Stimulated activated CD4-positive, alpha-beta T cell treated with anti-CD3 and anti-CD28 coated beads, Interleukin-4, amount 100 ng/mL, for 48 hours (primary cell): ENCODE measurements at places on chromosomes 1 and 21.

DNA sequence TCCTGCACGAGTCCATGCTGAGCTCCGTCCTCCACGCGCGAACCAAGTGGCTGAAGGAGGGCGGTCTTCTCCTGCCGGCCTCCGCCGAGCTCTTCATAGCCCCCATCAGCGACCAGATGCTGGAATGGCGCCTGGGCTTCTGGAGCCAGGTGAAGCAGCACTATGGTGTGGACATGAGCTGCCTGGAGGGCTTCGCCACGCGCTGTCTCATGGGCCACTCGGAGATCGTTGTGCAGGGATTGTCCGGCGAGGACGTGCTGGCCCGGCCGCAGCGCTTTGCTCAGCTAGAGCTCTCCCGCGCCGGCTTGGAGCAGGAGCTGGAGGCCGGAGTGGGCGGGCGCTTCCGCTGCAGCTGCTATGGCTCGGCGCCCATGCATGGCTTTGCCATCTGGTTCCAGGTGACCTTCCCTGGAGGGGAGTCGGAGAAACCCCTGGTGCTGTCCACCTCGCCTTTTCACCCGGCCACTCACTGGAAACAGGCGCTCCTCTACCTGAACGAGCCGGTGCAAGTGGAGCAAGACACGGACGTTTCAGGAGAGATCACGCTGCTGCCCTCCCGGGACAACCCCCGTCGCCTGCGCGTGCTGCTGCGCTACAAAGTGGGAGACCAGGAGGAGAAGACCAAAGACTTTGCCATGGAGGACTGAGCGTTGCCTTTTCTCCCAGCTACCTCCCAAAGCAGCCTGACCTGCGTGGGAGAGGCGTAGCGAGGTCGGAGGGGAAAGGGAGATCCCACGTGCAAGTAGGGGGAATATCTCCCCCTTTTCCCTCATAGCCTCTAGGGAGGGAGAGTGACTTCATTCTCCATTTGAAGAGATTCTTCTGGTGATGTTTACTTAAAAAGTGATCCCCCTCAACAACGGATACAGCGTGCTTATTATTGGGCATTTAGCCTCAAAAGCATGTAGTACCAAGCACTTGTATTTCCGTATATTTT lies 991 bp downstream of the PRMT6 start:
- peak; percentile 34 for DNase-seq

GRCh38 chr1:56469640-56470371 lies 109.6 kb downstream of the PLPP3 start:
- no peak for DNase-seq

DNA sequence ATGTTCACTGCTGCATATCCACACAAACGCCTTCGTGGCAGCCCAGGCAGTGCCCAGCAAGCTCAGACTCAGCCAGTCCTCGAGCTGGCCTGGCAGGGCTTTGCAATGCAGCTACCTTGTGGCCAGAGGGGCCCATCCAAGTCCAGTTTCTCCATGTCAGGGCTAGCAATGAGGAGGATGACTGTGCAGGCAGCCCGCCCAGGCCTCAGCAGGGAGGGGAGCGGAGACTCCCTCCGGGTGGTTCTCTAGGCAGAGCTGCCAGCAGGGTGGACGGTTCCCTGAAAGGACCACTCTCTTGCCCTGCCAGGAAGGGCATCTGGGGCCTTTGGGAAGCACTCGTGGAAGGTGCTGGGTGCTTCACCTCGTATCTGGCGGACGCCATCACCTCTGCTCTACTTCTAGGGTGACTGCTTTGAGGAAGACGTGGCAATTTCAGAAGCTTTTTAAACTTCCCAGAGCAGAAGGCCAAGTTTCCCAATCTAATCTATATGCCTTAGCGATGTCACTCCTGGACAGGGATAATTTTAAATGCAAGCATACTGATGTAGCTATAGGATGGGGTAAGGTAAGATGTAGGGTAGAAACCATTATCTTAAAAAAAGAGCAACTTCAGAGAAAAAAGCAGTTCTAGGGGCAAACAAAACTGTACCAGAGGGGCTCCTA lies 56.2 kb downstream of the RUNX1 start:
- DNase-seq, result no peak

DNA sequence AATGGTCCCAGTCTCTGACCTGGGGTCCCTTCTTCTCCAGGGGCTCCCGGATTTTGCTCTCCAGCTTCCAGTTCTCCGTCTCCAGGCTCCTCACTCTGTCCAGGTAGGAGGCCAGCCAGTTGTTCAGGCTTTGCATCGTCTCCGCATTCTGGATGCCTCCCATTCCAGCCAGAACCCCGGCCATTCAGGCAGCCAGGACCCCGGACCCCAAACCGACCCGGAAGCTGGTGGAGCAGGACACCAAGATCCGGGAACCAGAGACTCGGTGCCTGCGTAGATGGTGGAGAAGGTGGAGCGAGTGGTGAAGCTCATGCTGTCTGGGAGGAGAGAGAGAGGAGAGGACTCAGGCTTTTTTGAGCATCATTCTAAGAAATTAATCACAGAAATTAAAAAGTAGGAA lies 572.4 kb upstream of the NCAM2 start:
- no peak for DNase-seq

GRCh38 chr1:239363930-239364329 lies 22.4 kb upstream of the CHRM3 start:
- no peak for DNase-seq

- DNase-seq, result no peak
These were observed at the start of gene C1QB for GRCh38 chr1:22652881-22653316. Gene C1QB (plus strand): TSS chr1:22653236. CDS start chr1:22659463, 6,227 bp downstream.

DNA sequence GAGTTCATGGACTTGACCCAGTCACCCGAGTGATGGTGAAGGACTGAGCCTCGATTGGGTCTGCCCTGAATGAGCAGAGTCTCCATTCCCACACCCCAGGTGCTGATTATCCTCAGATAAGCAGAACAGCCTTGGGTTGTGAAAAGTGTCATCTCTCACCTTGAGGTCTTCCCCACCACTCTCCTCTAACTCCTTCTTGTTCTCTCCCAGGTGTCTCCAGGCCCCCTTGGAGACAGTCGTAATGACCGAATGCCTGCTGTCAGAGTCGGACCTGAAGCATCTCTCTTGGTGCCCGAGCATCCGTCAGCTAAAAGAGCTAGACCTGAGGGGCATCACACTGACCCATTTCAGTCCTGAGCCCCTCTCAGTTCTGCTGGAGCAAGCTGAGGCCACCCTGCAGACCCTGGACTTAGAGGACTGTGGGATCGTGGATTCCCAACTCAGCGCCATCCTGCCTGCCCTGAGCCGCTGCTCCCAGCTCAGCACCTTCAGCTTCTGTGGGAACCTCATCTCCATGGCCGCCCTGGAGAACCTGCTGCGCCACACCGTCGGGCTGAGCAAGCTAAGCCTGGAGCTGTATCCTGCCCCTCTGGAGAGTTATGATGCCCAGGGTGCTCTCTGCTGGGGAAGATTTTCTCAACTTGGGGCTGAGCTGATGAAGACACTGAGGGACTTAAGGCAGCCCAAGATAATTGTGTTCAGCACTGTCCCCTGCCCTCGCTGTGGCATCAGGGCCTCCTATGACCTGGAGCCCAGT lies 3.4 kb downstream of the PRAMEF12 start:
- DNase-seq, result no peak

DNA sequence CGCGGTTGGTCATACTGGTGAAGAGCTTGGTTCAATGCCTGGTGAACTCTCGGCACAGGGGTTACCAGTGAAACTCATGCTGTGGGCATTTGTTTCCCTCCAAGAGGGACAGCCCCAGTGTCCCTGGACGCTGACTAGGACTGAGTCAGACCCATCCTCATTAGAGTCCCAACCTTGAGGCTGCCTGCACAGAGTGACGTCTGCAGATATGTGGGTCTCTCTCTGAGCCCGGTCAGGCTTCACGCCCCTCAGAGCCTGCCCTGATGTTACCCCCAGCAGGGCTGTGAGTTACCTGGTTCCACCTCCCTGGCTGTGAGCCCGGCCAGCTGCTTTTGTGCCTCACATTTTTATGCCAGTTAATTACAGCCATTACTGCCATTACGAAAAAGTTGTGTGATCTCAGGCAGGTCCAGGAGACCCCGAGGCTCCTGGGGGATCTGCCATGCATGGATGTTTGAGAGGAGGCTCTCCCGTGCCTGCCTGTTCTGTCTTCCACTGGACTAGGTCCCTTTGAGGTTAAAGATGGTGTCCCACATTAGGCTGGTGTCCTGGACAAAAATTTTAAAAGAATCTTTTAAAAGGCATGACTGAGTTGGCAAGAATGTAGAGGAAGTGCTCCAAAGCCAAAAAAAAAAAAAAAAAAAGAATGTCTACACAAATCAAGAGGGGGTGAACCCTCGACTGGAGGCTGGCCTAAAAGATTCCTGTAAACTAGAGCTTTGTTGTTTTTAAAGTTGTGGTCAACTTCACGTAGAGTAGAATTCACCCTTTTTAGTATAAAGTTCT lies 36.6 kb upstream of the PADI1 start:
- DNase-seq, result no peak

DNA sequence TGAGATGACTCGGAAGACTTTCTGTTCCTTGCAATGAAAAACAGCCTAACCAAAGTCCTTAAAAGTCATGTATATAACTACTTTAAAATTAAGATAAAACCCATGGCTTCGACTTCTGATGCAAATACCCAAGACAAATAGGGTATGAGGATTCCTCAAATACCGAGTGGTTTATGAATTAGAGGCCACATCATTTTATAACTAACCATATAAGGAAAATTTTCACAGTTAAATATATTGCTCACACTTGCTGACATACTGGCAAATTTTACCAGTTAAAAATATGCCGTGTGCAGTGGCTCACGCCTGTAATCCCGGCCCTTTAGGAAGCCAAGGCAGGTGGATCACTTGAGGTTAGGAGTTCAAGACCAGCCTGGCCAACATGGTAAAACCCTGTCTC lies 5.4 kb downstream of the RERE start:
- DNase-seq, result no peak

DNA sequence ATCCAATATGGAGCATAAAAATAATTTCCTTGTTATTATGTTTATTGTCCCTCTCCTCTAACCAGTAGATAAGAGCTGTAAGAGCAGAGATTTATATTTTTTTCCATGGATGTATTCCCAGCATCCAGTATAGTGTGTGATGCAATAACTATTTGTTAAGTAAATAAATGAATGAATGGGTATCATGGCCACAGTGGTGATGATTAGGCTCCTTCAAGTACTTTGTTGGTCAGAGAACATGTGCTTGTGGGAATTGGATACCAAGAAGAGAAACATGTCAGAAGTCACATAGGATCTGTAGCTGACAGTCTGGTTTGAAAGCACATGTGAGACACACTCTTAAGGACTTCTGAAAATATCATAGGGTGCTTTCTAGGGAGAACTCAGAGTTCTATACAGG lies 588.5 kb downstream of the AGBL4 start:
- DNase-seq, result no peak

GRCh38 chr1:228283476-228284147 lies 75.8 kb downstream of the OBSCN start:
- no peak for DNase-seq

- no peak for DNase-seq
These were observed 36.3 kb upstream of the RCC2 start for GRCh38 chr1:17475752-17476151.

DNA sequence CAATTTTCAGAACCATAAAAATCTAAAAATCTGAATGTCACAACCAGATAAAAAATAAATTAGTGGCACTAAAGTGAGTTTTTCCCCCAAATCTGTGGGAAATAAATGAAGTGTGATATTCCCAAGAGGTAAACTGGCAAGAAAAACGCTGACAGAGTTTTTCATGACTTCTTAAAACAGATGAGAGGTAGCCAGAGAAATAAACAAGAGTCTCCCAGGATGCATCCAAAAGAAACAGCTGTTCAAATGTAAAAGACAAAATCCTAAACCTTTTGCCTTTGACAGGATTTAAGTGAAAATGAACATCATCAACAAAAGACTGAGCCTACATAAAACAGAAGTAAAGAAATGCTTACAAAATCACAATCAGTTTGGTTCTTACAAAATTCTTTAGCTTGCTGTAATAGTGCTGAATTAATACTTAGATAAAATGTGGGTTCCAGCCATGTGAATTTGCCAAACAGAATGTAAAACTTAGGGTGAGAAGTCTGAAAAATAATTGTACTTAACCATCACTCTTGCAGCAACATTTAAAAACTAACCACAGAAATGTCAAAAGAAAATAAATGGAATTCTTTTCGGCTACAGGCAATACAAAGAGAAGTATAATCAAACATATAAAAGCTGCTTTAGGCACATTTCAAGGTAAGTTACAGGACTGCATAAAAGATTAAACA lies 133.6 kb downstream of the EIF4G3 start:
- no peak for DNase-seq

GRCh38 chr21:14766241-14766640 lies 220.1 kb upstream of the SAMSN1 start:
- DNase-seq, result no peak

DNA sequence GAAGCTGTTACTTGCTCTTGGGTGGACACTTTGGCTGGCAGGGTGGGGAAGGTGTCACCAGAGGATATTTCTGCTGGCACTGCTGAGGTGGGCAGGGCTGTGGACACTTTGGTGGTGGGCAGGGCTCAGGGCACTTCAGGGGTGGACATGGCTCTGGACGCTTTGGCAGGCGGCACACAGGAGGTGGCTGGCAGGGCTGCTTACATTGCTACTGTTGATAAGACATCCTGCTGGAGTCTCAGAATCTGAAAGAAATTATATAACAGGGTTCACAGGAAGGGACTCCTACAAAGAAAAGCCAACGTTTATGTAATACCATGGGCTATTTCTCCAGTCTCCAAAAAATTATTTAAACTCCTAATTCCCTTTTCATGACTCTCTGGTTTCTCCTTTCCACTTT lies 10.2 kb downstream of the SPRR2G start:
- DNase-seq, result no peak

- DNase-seq, result no peak
These were observed 666.2 kb downstream of the PTPRC start for GRCh38 chr1:199305053-199305452.

DNA sequence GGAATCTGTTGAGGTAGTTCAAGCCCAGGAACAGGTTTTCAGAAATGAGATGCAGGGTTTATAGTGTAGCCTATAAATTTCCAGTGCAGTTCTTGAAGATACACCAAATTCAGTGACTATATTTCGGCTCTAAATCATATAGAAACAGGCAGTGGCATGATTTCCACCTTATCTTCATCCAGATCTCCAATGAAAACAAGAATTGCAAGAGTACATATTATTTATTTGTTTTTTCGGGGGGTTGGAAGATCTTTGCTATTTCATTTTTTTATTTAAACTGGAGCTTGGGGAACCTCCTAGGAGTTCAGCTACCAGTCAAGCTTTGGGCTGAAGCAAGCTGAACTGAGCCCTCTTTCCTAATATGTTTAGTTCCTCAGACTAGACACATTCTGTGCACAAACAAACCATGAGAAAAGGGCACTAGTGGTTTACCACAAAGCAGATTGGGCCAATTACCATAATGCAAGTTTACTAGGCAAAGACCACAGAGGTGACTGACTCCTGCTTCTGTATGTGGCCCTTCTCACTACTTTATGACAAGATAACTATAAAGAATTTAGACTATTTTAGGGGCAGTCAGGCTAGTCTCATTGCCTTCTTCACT lies 68.5 kb downstream of the RGS2 start:
- no peak for DNase-seq

- no peak for DNase-seq
These were observed 296.1 kb upstream of the LRRC7 start for GRCh38 chr1:69271587-69272125.

GRCh38 chr1:227086636-227087035 lies 146.5 kb downstream of the COQ8A start:
- no peak for DNase-seq
